ENCODE measurements at places on chromosomes 16 and 17.

GRCh38 chr17:63479495-63480184 lies 2.8 kb downstream of the ACE start:
- no peak for DNase-seq

GRCh38 chr16:66428682-66429251 lies 1.7 kb downstream of the BEAN1 start:
- DNase-seq: no peak

GRCh38 chr17:79188048-79188447 lies 113.4 kb downstream of the ENGASE start:
- DNase-seq: no peak

GRCh38 chr16:14409563-14409962 lies 220.5 kb downstream of the PARN start:
- DNase-seq: no peak

- DNase-seq: no peak
Observed at GRCh38 chr17:8095361-8095760, 7.8 kb upstream of the ALOX12B start.

DNA sequence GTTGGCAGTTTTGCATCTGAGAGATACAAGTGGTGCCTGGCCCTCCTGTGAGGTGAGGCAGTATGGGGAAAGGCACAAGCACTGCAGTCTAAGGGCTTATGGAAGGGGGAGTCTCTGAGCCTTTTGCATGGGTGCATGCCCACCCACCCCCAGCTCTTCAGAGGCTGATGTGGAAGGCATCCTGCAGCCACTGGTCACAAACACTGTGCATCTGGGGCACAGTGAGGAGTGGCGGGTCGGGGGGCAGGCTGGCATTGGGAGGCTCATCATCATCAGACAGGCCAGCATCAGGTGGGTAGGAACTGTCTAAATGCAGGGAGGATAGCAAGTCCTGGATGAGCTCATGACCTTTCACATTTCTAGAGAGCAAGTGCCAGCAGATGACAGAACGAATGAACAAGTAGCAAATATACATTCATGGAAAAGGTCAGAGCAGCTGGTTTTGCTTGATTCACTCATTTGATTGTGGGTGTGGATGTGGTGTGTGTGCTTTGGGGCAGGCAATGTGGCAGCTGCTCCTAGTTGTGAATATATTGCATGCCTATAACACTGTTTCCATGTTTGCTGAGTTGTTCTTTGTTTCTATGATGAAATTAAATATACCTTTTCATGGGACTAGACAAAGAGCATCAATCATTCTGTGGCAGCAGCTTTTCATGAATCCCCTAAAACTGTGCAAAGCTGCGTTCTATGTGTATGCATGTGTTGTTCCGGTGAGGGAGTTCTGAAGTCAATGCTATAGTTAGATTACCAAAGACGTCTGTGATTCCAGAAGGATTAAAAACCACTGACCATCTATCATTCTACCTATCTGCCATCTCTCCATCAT lies 29.2 kb downstream of the TRIM25 start:
- DNase-seq: no peak

- DNase-seq: peak; percentile 13
Observed at GRCh38 chr17:58375256-58375655, 23.3 kb upstream of the SUPT4H1 start.

DNA sequence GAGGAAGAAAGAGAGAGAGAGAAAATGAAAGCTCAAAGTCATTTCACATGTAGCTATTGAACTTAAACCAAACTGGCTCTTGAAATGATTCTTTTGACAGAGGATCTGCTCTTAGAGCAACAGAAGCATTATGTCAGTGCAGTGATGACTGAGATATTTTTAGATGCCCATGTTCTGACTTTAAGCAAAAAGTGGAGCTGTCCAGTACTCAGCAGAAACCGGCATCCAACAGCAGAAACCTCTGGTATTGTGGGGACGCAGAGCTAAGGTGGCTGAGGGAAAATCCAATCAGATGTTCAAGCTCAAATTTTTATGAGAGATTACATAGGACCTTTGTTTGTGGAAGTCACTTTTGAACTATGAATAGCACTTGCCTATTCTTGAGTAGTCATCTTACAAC lies 69.8 kb upstream of the ANKFN1 start:
- no peak for DNase-seq

DNA sequence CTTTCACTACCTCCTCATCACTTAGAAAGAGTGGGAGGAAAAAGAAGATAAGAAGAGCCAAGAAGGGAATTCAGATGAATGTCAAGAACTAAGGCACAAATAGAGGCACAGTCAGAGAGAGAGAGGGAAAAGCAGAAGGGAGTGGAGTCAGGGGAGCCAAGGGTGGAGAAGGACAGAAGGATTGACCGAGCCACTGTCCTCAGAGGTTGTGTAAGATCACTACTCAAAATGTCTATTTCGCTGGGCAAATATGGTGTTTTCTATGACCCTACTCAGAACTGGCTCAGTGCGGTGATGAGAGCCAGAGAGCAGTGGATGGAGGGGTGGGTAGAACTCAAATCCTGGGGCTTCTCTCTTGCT lies 139.2 kb upstream of the HS3ST2 start:
- DNase-seq: no peak

DNA sequence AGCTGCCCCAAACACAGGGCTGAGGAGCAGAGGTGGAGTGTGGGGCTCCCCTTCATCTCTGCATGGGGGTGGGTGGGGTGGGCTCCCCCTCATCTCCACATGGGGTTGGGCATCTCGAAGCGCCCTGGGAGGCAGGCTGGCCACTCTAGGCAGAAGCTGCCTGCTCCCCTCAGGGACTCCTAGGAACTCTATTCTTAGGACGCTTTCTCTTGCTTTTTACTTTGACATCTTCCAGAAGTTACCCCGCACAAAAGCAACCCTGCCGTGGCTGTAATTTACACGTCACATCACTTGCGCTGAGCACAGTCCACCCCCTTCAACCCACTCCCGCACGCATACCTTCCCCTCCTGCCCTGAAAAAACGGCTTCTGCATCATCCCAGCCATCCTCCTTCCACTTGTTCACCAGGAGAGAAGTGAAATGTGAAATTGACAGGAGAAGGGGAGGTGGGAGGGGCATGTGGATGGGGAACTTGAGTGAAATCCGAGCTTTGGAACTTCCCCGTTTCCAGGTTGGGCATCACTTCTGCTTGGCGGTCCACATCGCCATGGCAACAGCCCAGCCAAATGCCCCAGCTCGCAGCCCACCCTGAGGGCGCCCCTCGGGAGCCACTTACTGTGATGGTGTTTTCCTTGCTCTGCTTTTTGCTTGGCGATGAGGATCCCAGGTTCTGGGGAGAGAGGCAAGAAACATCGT lies 53.7 kb upstream of the RCVRN start:
- no peak for DNase-seq

DNA sequence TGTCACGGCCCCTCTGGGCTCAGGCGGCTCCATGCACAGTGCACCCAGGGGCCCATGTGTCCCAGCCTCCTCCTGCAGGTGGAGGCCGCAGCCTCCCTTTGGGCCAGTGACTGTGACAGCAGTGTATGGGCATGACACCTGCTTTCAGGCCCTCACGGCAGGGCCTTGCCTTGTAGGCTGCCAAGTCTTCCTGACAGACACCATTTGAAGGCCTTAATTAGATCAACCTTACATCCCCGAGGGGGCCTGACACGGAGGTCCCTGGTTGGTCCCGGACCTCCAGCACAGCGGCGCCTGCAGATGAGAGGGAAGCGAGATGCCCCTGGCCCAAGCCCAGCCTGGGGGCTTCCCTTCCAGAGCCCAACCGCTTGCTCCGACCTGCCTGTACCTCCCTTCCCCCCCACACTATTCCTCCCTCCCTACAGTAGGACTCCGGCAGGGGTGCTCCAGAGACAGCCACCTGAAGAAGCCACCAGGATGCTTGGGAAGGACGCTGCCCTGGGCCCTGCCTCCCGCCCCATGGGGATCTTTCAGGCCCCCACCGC lies 31.9 kb downstream of the BAIAP2 start:
- no peak for DNase-seq

DNA sequence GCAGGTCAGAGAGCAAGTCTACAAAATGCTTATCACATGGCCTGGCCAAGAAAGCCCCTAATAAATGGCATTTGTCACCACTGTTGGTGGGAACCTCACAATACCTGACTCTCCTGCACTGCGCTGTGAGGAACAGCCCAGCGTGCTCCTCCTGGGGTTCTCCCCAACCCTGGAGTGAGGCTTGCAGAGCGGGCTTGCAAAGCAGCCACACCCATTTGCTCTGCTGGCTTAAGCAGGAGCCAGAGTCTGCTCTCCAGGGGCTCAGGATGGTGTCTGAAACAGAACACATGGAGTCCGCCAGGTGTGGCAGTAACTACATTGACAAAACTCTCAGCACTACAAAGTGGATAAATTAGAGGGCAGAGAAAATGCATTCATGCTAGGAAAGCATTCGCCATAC lies 331.0 kb upstream of the CCL2 start:
- peak; percentile 17 for DNase-seq

DNA sequence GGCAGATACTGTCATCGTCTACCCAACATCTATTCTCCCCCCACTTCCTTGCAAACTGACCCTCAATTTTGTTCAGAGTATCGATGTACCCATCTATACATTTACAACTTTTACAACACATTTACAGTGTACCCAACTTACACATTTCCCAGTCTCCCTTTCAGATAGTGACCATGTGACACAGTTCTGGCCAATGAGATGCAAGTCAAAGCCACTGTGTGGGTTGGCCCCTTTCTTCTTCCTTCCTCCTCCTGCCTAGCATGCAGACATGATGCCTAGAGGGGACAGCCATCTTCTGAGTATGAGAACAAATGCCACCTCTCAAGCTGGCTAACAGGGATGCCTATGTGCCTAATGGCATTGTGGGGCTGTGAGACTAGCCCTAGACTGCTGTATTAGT lies 11.3 kb upstream of the NFAT5 start:
- DNase-seq: no peak

DNA sequence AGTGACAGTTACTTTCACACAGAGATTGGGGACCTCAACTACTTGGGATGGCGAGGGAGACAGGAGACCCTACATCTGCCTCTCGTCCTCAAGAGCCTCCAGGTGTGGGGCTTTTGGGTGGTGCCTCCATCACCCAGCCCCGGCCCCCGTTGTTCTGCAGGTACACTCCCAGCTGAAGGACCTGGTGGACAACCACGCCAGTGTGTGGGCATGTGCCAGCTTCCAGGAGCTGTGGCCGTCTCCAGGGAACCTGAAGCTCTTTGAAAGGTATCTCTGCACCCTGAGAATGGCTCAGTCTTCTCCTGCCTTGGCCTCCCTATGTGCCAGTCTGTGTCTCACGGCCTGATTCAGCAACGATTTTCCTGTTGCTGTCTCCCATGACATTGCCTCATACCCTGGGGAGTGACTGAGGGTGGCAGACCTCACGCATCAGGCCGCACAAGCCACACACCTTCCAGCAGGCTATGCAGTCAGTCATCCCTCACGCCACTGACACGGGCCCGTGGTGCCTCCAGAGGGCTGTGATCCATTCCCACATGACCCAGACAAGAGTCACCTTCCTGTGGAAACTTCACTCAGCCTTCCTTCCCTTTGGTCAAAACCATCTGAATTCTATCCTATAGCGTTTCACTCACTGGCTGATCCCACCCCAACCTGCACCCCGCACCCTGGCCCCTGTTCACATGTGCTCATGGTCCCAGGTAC lies 3.7 kb downstream of the CCNF start:
- DNase-seq: no peak

DNA sequence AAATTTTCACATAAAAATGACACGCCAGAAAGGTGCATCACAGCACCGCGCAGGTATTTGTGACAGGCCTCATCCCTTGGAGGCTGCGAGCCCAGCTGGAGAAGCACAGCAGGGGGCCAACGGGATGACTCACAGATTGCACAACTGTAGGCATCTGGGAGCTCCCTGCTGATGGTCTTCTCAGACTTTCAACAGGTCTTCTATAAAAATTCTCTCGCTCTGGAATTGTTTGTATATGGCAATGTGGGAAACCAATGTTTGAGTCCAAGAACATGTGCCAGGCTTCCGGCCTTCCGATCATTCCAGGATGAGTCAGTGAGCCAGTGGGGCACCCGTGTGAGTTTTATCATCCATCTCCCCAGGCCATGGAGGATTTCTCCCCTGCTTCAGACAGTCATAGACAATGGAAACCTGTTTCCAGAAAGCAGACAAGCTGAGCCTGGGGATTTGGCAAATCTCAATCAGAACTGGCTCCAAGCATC lies 24.1 kb upstream of the ADORA2B start:
- no peak for DNase-seq

GRCh38 chr16:81035975-81036750 lies 521 bp downstream of the ATMIN start:
- peak; percentile 62 for DNase-seq

DNA sequence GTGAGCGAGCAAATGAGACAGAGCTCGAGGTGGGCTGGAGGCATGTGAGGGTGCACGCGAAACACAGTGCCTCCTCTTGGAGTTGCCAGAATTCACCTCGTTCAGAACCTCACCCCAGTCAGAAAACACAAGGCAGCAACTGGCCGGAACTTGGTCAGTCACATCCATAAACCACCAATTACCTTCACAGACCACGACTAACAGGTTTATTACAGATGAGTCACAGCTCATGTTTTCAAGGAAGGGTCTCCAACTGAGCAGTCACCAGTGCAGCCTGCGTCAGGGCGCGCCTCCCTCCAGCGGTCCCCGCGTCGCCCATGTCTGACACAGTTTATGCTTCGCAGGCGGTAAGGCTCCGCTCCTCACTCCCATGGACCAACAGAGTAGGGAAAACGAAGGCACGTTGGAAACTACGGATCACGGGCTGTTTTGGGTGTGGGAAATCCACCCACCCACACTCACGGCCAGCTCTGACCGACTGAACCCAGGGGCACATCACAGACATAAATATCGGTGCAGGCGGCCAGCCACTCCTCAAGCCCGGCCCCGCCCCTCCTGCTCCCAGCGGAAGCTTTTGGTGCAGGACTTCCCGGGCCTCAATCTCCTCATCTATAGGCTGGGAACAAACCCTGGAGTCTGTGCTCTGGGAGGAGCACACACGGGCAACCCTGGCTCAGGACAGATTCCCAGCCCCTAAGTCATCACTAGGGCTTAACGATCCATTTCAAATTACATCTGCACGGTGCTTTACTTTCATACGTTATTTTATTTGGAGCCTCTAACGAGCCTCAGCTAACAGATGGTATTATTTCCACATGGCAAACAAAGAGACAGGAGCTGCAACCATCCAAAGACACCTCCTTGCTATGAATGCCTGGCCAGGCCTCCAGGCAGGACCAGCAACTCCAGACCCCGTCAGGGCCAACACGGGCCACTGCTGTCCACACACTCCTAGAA lies 126.3 kb downstream of the ZNF778 start:
- no peak for DNase-seq

GRCh38 chr17:28864991-28865849 lies 10.4 kb downstream of the ERAL1 start:
- DNase-seq: peak; percentile 99

GRCh38 chr16:12507366-12507765 lies 296.3 kb downstream of the CPPED1 start:
- no peak for DNase-seq

DNA sequence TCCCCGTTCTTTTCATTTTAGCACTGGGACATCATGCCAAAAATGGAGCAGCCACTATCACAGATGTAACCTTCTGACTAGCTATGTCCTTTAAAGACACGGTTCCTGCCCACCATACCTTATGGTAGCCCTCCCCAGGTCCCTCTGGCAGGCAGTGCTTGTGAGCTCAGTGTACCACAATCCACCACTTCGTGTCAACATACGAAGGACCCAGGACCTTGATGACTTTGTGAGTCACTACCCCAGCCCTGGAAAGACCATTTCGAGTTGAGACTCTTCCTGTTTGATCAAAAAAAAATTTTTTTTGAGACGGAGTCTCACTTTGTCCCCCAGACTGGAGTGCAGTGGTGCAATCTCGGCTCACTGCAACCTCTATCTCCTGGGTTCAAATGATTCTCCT lies 21.0 kb upstream of the FLCN start:
- DNase-seq: no peak

- DNase-seq: no peak
Observed at GRCh38 chr17:20988896-20989295, 53.9 kb downstream of the USP22 start.
